CD4-positive, alpha-beta T cell treated with Interleukin-17A for 1 hour (primary cell): ENCODE measurements at places on chromosomes 3 and 15.

DNA sequence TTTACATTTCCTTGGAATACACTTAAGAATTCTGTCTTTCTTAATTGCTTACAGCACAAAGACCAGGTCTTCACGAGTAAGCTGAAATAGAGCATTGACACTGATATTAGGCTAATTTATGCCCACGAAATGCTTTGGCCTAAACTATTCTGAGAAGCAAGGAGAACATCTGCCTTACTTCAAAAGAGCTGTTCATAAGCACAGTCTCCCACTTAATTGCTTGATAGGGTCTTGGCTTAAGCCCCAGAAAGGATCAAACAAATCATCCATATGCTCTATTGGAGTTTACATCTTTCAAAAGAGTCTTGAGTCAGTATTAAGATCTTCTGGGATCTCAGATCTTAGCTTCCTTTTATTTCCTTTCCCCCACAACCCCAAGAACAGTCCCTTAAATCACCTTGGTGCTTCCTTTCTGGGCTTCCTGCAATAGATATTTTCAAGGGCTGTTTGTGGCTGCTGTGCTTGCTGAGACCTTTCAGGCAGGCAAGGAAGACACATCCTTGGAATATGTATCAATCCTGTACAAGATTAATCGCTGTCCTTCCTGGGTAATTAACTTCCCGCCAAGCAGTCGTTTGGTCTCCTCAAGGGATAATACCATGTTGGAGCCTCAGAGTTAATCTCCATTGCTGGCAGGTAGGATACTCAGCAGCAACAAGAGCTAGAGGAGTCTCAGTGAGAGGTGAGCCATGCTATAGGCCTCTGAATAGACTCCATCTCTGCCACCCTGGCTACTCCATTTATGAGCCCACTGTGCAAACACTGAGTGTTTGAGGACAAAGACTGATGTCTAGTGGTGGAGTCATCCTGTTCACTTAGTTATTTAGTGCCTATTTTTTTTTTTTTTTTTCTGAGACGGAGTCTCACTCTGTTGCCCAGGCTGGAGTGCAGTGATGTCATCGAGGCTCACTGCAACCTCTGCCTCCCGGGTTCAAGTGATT is 37.1 kb downstream of the TMEM158 start:
- no peak for DNase-seq

- DNase-seq = no peak
Observed at GRCh38 chr3:147651107-147651778, 242.1 kb downstream of the ZIC1 start.

DNA sequence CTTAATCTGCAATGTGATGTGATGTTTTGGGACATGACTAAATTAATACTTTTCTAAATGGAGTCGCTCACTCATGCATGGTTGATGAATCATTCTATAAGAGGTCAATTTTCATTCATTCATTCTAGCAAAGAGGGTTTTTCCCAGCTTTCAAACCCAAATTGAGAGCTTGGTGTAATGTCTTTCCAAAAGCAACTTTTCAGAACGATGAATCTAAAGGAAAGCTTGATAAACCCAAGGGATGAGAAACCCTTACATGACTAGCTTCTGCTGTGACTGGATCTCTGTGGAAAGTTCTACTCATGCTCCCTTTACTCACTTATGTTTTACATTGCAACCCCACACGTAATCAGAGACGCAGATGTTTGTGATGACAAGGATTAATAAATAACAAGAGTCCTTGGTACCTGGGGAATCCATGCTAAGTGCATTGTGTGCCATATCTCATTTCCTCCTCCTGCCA is 47.7 kb downstream of the PDZRN3 start:
- DNase-seq = no peak

- no peak for DNase-seq
Observed at GRCh38 chr15:28075573-28075972, 23.5 kb downstream of the OCA2 start.

DNA sequence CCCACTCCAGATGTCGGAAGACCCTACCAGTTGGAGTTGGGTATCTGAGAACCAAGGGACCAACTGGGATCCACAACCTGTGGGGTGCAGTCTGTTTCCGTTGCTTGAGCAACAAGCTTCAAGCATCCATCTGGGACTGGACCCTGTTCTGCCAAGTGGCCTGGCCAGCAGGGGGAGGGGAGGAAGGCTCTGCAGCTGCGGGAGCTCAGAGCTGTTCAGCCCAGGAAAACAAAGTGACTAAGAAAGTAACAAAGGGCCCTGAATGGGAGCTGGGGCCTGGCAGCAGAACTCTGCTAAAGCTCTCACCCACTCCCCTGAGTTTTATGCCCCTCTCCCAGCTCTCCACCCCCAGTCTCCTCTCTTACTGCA is 2.7 kb downstream of the TYRO3 start:
- no peak for DNase-seq

DNA sequence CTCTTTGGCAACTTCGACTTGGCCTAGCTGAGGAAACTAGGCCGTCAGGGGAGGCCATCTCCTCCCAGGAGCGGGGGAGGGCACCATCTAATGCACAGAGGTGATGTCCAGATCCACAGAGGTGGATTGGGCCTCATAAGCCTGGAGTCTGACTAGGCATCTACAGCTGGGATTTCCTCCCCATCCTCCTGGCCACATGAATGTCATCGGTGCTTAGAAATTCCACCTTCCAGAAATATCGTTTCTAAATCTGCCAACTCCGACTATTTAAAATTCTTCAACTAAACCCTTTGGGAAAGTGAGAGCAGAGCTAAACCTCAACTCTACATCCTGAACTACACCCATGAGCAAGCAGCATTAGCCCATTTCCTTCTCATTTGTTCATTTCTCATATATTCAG is 118.7 kb downstream of the WNT5A start:
- DNase-seq = no peak

GRCh38 chr15:42385206-42385979 is 26.1 kb downstream of the CAPN3 start:
- DNase-seq = peak; percentile 13

- no peak for DNase-seq
Observed at GRCh38 chr3:115068799-115069198, 78.3 kb downstream of the ZBTB20 start.

DNA sequence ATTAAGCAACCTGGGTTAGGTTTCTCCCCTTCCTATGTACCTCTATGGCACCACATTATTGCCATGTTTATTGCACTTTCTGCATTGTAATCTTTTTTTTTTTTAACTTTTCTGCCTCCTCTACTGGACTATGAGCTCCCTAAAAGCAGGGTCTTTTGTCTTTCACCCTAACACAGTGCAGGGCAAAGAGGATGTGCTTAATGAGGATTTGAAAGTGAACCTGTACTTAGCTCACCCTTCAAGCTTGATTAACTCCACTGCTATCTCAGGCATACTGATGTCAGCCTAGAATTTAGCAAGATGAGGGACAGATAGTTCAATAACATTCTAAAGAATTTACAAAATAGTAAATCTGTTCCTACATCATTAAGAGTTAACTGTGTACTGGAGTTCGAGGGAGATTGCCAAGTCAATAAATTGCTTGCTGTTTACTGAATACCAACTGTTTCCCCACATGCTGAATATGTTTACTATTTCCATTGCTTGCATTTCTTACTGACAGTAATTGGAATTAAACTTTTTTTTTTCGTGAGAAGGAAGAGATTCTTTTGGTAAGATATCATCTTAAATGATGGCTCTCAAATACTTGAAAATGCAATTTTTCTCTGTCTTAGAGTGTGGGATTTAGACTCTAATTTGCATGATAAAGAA is 15.7 kb upstream of the PPARG start:
- DNase-seq = no peak

DNA sequence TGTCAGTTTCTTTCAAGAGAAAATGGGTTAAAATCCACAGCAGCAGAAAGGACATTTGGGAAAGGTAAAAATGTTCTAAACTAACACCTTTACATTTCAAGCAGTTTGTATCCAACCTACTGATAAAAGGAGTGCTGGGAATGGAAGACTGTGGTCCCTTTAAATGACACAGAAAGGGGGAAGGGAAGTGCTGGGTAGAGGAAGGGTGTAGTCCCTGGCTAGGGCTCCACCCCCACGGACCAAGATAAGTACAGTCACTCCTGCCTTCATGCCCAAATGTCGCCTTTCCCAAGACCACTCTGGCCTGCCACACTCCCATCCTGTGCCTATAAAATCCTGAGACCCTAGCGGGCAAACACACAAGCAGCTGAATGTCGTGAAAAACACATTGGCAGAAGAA is 350.9 kb upstream of the POU1F1 start:
- DNase-seq = no peak

DNA sequence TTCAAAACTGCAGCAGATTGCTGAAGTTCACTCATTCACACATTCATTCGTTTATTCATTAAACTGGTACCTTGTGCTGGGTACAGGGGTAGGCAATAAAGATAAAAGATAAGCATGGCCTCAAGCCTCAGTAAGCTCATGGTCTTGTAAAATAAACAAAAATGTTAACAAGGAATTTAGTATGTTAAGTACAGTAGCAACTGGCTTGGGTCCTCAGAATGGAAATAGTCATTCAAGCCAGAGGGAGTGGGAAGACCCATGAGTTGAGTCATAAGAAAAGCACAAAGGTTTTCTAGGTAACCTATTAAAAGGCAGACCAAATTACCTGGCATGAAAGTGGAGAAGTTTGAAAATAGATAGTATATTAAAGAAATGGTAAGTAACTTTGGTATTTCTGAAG is 163.3 kb downstream of the CDIN1 start:
- no peak for DNase-seq

GRCh38 chr3:42505849-42506410 is 3.5 kb downstream of the VIPR1 start:
- no peak for DNase-seq

DNA sequence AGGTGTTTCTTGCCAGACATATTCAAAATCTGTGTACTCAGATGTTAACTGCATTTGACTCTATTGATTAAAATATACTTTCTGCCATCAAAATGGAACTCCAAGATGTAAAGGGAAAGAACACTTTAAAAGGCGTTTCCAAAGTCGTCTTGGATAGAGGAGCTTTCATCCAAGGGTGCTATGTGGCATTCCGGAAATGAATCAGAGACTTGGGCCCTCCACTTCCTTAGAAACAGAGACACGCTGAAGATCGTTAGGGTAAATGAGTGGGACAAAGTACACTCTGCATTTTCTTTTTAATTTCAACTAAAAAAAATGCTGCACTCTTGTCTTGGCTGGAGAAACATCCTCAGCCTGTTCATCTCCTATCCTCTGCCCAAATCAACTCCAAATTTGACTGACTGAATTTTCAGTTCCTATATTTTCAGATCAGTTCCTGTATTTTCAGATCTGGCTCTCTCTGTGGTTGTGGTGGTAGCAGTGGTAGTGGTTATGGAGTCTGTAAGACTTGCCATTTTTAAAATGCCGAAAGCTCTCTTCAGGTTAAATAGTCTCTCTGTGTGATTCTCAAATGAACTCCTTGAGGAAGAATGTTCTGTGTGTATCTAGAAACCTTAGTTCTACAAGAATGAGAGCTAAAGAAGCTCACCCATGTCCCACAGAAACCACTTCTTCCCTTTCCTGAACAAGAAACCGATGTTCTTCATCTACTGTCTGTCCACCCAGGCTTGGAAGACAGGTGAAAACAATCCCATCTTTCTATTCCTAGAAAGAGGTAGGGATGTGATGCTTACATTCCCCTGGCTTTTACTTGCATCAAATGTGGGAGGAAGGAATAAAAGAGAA is 156.8 kb upstream of the ICE2 start:
- no peak for DNase-seq

GRCh38 chr3:171654809-171655208 is 155.5 kb downstream of the PLD1 start:
- DNase-seq = no peak

DNA sequence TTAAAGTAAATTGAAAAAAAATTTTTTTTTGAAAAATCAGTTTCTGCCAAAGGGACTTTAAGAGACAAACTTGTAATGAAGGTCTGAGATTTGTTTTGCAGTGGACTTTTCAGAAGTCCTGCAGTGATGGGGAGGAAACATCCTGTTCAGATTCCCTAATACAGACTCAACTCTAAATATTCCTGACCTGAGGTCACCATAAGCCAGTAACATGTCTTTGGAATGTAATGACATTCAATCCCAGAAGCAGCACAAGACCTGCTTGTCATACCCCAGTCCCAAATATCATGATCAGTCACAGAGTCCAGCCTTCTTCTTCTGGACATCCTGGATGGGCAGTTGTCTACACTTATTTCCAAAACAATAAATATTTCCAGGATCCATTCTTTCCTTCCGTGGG is 53.6 kb downstream of the TMEM39A start:
- DNase-seq = no peak

DNA sequence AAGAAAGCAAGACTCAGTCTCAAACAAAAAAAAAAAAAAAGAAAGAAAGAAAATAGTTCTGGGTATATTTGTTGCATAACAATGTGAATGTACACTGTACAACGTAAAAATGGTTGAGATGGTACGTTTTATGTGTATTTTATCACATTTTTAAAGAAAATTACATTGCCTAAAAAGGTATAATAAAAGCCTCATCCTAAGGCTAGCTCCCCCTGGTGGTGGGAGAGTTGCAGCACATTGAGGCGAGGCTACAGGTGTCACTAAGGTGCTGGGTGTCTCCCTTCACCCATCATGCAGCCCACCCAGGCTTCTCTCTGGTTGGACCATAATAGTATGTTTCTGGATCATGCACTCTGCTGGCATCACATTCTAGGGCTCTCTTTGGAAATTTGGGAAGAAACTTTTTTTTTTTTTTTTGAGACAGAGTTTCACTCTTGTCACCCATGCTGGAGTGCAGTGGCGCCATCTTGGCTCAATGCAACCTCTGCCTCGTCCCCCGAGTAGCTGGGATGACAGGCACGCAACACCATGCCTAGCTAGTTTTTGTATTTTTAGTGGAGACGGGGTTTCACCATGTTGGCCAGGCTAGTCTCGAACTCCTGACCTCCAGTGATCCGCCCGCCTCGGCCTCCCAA is 12.4 kb upstream of the RAB11A start:
- DNase-seq = peak; percentile 85

DNA sequence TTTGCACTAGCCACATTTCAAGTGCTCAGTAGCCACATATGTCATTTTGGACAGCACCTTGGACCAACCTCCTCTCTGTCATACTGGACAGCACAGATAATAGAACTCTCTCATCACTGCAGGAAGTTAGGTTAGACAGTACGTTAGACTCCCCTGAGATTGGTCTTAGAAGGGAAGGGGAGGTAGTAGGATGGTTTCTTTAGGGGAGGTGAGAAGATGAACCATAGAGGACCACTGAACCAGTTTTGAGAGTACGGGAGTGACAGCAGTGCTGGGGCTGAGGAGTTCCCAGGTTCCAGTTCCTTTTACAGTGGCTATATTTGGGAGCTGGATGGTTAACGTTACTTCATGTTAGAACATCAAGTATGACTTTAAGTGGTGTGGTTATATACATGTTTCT is 7.8 kb downstream of the LRCH3 start:
- no peak for DNase-seq

DNA sequence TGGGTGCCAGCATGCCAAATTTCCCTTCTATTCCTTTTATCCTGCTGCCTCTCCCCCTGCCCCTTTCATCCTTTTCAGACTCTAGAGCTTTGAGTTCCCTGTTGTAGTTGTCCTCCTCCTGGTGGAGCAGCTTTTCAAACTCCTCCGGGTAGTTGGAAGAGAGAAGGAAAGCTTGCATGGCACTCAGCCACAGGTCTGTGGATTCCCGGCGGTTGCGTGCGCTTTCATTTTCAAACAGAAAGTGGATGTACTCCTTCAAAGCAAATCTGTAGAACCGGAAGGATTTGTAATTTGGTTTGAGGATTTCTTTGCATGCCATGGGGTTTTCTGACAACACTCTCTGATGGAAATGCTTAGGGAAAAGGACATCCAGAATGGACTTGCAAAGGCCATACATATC is 68.1 kb upstream of the DCLK3 start:
- DNase-seq = no peak

GRCh38 chr3:23203708-23204330 is 692 bp downstream of the UBE2E2 start:
- no peak for DNase-seq
